ENCODE measurements at places on chromosomes 13 and 19.
A peak's percentile ranks its signal among the peaks of the same experiment; 100 is the strongest.

GRCh38 chr13:109165417-109165904, 536.0 kb downstream of the MYO16 start:
- DNase-seq: no peak

GRCh38 chr13:98658131-98658530, 81.2 kb upstream of the STK24 start:
- no peak for DNase-seq

- DNase-seq: no peak
These were observed 5.8 kb upstream of the USE1 start for GRCh38 chr19:17209126-17210036.

DNA sequence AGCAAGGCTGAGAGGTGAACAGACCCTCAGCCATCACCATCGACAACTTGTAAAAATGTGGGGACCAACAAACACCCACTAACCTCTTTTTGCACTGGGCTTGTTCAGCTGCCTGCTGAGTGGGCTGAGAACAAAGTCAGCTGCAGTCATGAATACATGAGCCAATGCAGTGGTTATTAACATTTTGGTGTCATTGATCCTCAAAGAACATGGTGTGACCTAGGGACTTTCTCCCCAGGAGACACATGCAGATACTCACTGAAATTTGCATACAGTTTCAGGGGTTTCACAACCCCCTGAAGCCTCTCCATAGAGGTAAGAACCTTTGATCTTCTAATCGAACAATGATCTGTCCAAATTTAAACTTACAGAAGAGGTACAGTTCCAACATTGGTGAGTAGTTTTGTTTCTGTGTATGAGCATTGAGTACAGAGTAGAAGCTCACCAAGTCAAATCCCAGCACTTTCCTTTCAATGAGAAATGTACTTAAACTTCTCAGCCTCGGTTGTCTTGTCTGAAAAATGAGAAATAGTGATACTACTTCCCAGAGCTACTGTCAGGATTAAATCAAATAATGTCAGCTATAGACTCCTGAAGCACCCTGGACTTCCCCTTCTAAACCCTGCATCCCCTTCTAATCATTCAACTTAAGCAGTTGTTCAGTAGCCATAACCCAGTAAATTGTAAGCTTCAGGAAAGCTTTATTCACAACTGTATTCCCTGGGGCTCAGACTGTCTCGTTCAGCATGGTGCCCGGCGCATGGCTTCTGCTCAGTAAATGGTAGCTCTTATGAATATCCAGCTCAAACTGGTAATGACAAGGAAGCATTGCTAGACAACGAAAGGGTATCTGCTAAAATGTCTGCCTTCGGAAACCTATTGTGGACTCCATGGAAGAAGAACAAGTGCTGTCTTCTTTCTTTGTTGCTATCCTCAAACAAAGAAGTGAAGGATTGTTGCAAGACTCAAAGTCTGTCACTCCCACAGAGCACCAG, 148.7 kb downstream of the FOXO1 start:
- no peak for DNase-seq

DNA sequence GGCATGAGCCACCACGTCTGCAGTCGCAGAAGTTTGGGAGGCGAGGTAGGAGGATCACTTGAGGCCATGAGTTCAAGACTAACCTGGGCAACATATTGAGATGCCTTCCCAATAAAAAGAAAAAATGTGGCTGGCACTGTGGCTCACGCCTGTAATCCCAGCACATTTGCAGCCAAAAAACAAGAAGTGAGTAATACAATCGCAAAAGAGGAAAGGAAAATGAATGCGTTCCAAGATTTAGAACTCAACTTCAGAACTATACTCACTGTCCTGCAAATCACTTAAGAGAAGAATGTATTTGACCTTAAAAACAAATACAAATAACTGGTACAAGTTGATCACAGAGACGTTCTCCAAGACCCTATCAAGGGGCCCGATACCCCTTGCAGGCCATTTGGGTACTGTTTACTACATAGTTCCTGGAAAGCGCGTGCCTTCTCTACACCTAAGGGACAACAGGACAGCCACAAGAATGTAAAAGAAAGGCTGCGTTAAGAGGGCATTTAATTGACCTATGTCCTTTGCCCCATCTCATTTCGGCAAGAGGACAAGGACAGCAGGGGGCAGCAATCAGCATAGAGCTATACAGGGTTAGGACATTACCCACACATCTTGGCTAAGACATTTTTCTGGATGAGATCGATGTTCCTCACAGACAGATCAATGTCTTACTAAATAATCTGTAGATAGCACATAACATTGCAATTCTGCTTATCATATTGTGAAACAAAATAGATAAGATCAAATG, 41.3 kb downstream of the FLT3 start:
- peak; percentile 20 for DNase-seq

DNA sequence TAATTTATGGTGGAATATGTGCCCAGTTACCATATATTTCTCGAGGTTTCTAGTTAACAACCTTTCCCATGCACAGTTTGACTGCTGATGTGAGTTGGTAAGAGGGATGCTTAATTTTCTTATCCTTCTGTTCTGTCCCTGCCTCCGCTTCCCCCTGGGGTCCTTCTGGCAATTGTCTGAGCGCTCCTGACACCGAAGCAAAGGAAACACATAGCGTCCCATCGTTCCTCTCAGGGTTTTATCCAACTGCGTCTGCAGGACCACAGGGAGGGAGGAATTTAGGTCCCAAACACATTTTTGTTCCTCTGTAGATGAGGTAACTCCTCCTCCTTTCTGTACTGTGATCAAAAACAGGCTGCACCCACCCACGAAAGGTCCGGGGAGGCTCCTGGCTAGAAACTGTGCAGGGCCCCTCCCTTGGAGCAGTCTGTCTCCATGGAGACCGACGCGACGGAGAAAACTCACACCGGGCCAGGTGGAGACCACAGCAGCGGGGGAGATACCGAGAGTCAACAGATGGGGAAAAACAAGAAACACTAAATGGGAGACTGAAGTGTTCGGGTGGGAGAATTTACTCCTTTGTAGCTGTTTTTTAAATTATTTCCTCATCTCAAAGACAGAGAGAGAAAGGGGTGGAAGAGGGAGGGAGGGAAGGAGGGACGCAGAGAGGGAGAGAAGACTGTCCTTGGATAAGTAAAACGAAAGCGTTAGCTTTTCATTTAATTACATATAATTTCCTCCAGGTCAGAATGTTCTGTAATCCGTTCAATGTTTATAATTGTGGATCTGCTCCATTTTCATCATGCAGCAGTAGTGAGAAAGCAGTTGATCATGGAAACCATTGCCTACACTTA, 191.8 kb upstream of the NBEA start:
- no peak for DNase-seq
